ENCODE measurements at places on chromosomes 2 and 18.

DNA sequence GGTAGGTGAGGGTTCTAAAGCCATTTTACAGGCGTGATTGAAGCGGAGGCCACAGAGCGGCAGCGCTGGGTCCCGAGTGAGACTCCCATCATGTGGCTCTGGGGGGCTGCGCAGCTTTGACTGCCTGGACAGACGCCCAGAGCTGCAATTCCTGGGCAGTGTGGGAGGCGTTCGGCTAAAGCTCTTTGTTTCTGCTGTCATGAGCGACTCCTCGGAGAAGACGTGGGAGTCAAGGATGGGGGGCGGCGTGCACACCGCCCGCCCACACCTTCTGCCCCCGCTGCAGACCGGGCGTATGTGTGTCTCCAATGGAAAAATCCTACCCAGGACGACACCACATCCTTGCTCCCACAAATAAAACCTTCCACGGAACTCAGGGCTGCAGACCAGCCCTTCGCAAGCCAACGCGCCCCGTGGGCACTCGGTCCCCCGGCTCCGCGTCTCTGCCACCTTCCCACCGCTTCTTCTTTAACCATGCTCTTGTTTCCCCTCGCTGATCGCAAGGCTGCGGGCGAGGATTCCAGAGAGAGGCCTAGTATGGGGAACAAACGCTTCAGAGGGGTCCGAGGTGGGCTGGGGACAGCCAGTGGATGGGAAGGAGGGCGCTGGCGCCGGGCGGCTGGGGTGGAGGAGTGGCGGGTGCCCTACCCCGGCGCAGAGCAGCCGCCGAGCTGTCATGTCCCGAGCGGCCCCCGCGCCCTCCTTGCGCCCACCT, 680 bp upstream of the LBH start:
- peak; percentile 63 for DNase-seq

- no peak for DNase-seq
Observed at GRCh38 chr2:233280114-233280693, 27.4 kb upstream of the SAG start.

DNA sequence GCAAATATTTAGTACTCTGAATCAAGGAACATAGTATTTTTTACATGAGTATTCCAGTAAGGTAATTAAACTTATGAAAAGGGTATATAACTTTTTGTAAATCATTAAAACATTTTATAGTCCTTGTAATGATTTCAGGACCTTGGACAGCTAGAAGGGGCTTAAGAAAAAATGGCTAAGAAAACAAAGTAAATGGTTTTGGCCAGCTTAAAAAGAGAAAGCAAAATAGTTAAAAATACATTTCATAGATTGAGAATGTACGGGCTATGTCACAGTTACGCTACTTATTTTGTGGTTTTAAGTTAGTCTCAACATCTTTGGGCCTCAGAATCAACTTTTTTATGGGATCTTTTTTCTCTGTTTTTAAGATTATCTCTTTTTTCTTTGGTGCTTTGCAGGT, 26.7 kb downstream of the POLI start:
- no peak for DNase-seq

GRCh38 chr2:122194546-122194945, 439.1 kb downstream of the TSN start:
- no peak for DNase-seq

- no peak for DNase-seq
Observed at GRCh38 chr18:69574401-69574800, 173.7 kb downstream of the DOK6 start.

DNA sequence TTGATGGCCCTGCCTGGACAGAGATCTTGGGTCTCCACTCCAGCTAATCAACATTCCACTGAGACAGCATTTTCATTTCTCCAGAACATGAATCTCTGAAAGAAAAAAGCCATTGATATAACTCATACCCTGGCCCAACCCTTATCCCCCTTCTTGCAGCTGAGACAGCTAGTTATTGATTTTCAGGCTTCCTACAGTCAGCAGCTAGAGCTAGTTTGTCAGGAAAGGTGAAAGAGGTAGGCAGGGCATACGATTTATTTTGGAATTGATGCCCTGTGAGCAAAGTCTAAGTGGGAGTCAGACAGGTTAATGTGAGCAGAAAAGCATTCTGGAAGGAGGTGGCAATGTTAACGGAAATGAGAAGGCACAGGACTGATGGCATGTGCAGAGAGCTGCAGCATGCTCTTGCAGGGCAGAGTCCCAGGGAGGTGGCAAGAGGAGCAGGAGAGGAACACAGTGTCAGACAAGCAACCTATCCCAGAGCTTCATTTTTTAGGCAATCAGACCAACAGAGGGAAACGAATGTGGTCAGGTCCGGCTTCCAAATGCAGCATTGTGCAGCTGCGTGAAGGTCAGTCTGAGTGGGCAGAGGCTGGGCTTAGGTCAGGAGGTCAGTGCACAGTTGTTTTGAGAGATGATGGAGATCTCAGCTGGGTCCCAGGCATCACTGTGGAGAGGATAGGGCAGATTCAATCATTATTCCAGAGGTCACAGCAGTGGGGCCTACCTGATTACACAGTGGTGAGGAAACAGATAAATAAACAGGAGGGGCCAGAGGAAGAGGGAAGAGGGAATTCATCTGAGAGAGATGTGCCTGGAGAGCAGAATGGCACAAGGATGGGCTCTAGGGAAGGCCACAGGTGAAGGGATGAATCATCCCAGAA, 134.8 kb downstream of the CMPK2 start:
- DNase-seq = no peak

Data from kidney glomerular epithelial cell (primary cell).